ENCODE measurements at places on chromosomes 12 and 14.

DNA sequence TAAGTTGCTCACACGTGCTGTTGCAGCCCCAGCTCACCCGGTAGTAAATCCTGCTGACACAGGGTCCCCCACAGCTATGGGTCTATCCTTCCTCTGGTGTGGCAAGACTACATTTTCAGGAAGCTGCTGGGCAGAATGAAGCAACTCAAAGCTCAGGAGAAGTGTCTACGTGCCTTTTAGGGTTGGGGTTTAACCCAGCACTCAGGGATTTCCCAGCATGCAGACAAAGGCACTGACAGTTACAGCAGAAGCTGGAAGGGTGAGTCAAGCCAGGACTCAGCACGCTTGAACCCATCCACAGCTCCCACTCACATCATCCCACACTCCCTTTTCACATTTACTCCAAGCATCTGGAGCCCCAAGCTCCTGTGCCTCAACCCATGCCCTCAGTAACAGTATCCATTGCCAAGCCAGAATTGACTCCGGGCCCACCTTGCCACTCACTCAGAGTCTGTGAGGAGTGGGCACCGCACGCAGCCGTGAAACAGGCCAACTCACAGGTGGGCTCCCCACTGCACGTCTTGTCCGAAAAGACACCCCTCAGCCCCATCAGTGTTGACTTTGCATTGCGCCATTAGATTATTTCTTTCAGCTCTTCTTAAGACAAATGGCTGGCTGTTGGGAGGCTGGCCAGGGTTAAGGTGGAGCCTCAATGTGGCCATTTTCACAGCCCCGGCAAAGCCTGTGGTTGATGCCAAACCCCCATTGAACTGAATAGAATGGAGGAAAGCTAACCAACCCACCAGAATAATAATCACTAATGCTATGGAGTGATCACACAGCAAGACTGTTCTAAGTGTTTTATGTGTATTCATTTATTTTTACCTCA, 59.6 kb downstream of the ZFP36L1 start:
- no peak overlapping the region for H3K4me3 ChIP-seq
- no peak overlapping the region for H3K27ac ChIP-seq
- no peak for DNase-seq
- H3K36me3 ChIP-seq = no peaks in the 10 kb centered on the region

DNA sequence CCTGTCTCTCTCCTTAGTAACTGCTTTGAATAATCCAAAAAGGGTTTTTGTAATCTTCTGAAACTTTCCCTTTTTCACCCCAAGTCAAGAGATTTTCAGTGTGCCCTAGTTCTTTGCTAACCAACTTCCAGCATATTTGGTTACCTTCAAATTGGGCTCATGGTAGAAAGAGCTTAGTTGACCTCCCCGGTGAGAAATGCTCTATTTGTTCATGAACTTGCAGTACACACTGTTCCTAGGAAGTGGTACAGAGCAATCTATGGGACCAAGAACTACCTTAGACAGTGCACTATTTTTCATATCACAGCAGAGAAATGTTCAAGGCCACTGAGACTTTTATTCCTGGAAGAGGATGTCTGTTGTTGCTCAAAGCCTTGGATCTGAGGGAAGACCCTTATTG, 1.7 kb downstream of the USP5 start:
- H3K27me3 ChIP-seq = no peaks in the 10 kb centered on the region
- no peak overlapping the region for H3K4me3 ChIP-seq
- peak overlapping the region; percentile 75 for H3K27ac ChIP-seq
- peaks cover 10% of the 10 kb centered on the region for H3K4me1 ChIP-seq
- DNase-seq = no peak
- no peaks in the 10 kb centered on the region for H3K36me3 ChIP-seq

- no peak overlapping the region for H3K4me3 ChIP-seq
- no peaks in the 10 kb centered on the region for H3K36me3 ChIP-seq
- no peak overlapping the region for H3K27ac ChIP-seq
- no peaks in the 10 kb centered on the region for H3K4me1 ChIP-seq
- H3K27me3 ChIP-seq = no peaks in the 10 kb centered on the region
Observed at GRCh38 chr14:101410126-101410525, 151.2 kb upstream of the DIO3 start.

- no peak overlapping the region for H3K27ac ChIP-seq
- H3K4me1 ChIP-seq = no peaks in the 10 kb centered on the region
- no peak for DNase-seq
- no peaks in the 10 kb centered on the region for H3K27me3 ChIP-seq
Observed at GRCh38 chr14:30195941-30196340, 268.3 kb upstream of the PRKD1 start.

GRCh38 chr14:99207456-99207855, 64.5 kb downstream of the BCL11B start:
- no peaks in the 10 kb centered on the region for H3K36me3 ChIP-seq
- no peak overlapping the region for H3K27ac ChIP-seq
- no peaks in the 10 kb centered on the region for H3K27me3 ChIP-seq
- H3K4me3 ChIP-seq = no peak overlapping the region

- H3K36me3 ChIP-seq = no peaks in the 10 kb centered on the region
- H3K4me1 ChIP-seq = no peaks in the 10 kb centered on the region
- no peaks in the 10 kb centered on the region for H3K27me3 ChIP-seq
- H3K27ac ChIP-seq = peak overlapping the region; percentile 14
- no peak overlapping the region for H3K4me3 ChIP-seq
Observed at GRCh38 chr14:96126339-96126782, 78.3 kb upstream of the BDKRB2 start.

GRCh38 chr12:92639017-92639416, 63.8 kb upstream of the PLEKHG7 start:
- no peak overlapping the region for H3K27ac ChIP-seq
- no peak overlapping the region for H3K4me3 ChIP-seq
- no peak for DNase-seq
- H3K4me1 ChIP-seq = no peaks in the 10 kb centered on the region

DNA sequence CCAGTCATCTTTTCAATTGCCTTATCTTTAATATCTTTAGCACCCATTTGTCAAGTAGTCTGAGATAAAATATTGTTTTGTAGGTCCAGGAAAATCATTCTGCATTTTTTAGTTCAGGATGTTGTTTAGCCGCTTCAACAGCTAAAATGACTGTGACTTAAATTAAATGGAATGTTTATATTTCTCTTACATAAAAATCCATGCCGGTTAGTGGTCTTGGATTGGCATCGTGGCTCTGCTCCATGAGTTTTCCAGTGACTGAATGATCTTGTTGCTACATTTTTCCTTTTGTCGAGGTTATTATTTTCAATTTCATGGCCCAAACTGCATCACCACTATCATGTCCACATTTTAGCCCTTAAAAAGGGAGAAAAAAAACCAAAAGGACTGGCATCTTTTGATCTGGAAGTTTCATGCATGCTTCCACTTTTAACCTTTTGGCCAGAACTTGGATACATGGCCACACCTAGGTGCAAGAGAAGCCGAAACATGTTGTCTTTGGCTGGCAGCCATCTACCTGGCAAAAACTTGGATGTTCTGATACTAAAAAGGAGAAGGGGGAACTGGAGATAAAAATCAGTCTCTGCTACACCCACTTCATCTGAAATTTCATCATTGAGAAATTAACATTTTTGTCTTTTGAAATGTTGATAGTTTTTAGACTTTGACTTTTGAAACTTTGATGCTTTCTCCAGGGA, 142.4 kb downstream of the OTOGL start:
- H3K4me1 ChIP-seq = no peaks in the 10 kb centered on the region
- no peak overlapping the region for H3K4me3 ChIP-seq
- no peak for DNase-seq
- no peak overlapping the region for H3K27ac ChIP-seq

- H3K36me3 ChIP-seq = no peaks in the 10 kb centered on the region
- peak; percentile 48 for DNase-seq
- H3K4me1 ChIP-seq = peaks cover 61% of the 10 kb centered on the region
- H3K4me3 ChIP-seq = no peak overlapping the region
- no peaks in the 10 kb centered on the region for H3K27me3 ChIP-seq
Observed at GRCh38 chr12:71164568-71165197, 6.9 kb upstream of the TSPAN8 start.

- no peak for DNase-seq
- no peak overlapping the region for H3K27ac ChIP-seq
- peaks cover 17% of the 10 kb centered on the region for H3K4me1 ChIP-seq
Observed at GRCh38 chr12:2785017-2785416, 9.8 kb upstream of the FKBP4 start.

GRCh38 chr12:57299514-57300016, 48.6 kb upstream of the STAC3 start:
- H3K36me3 ChIP-seq = no peaks in the 10 kb centered on the region
- H3K27ac ChIP-seq = no peak overlapping the region
- no peak for DNase-seq
- H3K4me3 ChIP-seq = no peak overlapping the region
- H3K27me3 ChIP-seq = no peaks in the 10 kb centered on the region

- no peaks in the 10 kb centered on the region for H3K4me1 ChIP-seq
- no peaks in the 10 kb centered on the region for H3K27me3 ChIP-seq
- H3K27ac ChIP-seq = no peak overlapping the region
- H3K36me3 ChIP-seq = no peaks in the 10 kb centered on the region
- no peak overlapping the region for H3K4me3 ChIP-seq
Observed at GRCh38 chr14:74062809-74063150, 21.5 kb downstream of the ALDH6A1 start.

GRCh38 chr12:2550561-2551411, 244.0 kb upstream of the FKBP4 start:
- no peak overlapping the region for H3K4me3 ChIP-seq
- H3K27me3 ChIP-seq = no peaks in the 10 kb centered on the region
- H3K36me3 ChIP-seq = no peaks in the 10 kb centered on the region
- DNase-seq = no peak
- H3K4me1 ChIP-seq = no peaks in the 10 kb centered on the region

DNA sequence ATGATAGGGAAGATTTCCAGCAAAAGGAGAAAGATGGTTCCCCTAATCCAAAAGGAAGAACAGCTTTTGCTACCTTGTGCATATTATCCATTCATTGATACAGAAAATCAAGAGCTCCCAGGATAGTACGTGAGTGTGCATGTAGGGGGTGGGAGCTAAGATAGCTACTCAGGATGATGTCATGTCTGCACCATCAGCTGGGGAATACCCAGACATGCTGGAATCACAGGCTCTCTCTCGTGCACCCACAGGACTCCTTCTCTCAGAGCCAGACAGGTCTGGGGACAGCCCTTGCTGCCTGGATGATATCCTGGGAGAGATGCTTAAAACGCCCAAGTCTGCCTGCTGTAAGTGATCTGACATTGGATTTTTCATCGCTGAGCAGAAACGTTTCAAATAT, 38.9 kb downstream of the FOXN3 start:
- no peak overlapping the region for H3K27ac ChIP-seq
- no peaks in the 10 kb centered on the region for H3K36me3 ChIP-seq
- peaks cover under 1% of the 10 kb centered on the region for H3K4me1 ChIP-seq
- no peak overlapping the region for H3K4me3 ChIP-seq

DNA sequence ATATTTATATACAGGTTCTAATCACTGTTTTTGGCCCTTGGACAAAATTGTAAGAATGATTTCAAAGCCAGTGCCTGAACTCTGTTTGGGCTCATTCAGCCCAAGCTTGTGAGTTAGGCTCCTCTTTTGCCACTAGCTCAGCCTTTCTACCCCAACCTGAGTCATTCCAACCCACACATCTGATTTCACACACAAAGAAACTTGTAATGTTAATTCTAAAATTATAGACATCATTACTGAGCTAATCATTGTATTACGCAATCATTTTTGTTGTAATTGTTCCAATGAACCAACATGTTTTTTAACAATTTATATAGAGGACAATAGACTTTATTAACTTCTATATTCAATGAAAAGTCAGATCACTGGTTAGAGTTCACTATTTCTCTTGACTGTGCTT, 441.1 kb downstream of the ETNK1 start:
- no peaks in the 10 kb centered on the region for H3K4me1 ChIP-seq
- no peaks in the 10 kb centered on the region for H3K36me3 ChIP-seq
- H3K27me3 ChIP-seq = no peaks in the 10 kb centered on the region
- H3K27ac ChIP-seq = no peak overlapping the region

- no peaks in the 10 kb centered on the region for H3K27me3 ChIP-seq
- no peak overlapping the region for H3K27ac ChIP-seq
- no peak for DNase-seq
- no peaks in the 10 kb centered on the region for H3K36me3 ChIP-seq
- peaks cover 8% of the 10 kb centered on the region for H3K4me1 ChIP-seq
- H3K4me3 ChIP-seq = no peak overlapping the region
Observed at GRCh38 chr12:79944565-79944964, 9.7 kb upstream of the PPP1R12A start.

DNA sequence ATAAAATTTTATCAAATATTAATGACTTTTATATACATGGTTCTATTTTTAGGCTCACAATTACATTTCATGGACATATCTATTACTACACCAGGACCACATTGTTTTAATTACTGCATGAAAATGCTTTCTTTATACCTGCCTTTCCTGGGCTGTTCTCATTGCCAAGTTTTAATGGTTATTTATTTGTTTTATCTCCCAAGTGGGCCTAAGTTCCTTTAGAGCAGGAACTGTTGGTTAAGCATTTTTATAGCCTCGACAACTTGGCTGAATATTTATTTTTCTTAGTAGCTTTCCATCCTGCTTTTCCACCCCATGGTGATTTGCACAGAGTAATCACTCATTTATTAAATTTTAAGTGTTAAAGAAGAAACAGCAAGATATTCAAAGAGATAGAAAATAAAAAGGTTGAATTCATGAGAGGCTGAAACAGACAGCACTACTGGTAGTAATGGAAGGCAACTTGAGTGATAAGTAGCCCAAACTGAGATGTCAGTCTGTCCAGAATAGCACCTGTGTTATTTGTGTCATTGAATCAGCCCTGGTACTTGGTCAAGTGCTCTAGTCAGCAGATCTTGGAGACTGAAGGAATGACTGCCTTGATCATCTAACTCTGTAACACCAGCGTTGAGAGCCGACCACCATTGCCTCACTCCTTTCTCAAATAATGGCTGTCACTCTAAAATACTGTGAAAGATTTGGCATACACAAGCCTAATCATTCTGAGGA, 119.1 kb upstream of the EGLN3 start:
- H3K36me3 ChIP-seq = no peaks in the 10 kb centered on the region
- H3K27me3 ChIP-seq = no peaks in the 10 kb centered on the region
- H3K4me3 ChIP-seq = no peak overlapping the region

DNA sequence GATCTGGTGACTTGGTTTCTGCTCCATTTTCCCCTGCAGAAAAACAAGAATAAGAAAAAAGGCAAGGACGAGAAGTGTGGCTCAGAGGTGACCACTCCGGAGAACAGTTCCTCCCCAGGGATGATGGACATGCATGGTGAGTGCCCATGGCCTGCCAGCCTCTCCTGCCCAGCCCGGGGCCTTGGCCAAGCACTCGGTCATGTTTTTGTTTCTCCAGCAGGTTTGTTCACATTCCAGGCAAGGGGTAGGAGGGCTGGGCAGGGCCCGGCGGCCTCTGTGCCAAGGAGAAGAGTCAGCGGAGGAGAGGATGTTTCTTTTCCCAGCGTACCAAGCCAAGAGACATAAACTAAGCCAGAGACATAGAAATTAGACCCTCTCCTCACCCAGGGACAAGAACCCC, 13.6 kb downstream of the BCL7A start:
- no peaks in the 10 kb centered on the region for H3K36me3 ChIP-seq
- no peak overlapping the region for H3K4me3 ChIP-seq
- H3K27ac ChIP-seq = no peak overlapping the region
- no peaks in the 10 kb centered on the region for H3K27me3 ChIP-seq

All from transverse colon (tissue), 4 donors.